ENCODE measurements at places on chromosomes 5 and 9. TPM values are rescaled to one million over a fixed set of nuclear protein-coding genes. Genes with fewer than 3 reads are reported as not detected.

DNA sequence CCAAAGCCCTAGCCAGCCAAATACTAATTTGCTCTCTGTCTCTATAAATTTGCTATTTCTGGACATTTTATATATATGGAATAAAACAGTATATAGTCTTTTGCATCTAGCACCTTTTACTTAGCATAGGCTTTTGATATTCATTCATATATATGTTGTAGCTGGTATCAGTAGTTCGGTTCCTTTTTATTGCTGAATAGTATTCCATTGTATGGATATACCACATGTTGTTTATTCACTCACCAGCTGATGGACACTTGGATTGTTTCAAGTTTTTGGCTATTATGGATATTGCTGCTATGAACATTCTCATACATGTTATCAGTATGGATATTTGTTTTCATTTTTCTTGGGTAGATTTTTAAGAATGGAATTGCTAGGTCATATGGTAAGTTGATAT is 23.8 kb upstream of the KIAA1958 start:
- DNase-seq, result no peak

DNA sequence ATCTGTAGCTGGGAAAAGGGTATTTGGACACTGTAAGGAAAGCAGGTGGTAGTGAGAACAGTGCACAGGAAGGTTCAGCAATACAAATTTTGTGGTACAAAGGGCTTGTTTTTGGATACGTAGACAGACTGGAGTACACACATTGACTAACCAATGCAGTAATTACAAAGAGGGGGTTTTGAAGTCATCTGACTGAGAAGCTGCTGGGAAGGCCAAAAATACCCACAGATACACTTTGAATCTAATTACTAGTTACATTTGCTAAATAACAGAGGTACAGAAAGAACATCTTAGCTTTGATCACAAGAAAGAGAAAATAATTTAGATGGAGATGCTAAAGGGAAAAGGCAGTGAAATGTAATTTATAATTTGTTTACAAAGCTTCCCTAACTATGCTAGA is 45.9 kb downstream of the PKD2L2 start:
- DNase-seq, result no peak

DNA sequence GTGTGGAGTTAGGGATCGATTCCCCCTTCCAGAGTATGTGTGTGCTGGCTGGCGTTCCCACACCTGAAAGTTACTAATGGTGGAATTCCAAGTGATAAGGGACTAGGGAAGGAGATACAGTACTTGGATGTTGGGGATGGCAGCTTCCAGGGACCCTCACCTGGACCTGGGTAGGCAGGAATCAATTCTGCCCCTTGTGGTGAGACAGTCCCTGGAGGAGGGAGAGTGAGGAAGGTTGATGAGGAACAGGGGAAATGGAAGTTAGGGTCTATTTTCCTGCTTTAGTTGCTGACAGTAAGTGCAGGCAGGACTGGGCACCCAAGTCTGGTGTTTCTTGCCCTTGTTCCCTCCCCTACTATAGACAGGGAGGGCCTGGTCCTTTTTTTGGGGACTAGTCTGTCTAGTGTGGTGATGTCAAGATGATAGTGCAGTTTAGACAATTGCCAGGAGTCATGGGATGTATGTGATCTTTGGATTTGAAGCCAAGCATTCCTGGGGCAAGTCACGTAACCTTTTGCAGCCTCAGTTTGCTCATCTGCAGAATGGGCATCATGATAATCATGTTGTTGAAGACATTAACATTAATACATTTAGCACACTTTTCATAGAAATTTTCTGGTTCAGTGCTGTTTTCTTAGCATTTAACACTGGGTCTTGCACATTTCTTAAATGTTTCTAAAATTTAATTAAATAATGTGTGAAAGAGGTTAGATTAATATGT is 51.7 kb downstream of the DAB2IP start:
- DNase-seq, result no peak

IL7R gene
- total RNA-seq, result 5.6 TPM

GRCh38 chr5:132150565-132150964 is 77.0 kb downstream of the CSF2 start:
- no peak for DNase-seq

DNA sequence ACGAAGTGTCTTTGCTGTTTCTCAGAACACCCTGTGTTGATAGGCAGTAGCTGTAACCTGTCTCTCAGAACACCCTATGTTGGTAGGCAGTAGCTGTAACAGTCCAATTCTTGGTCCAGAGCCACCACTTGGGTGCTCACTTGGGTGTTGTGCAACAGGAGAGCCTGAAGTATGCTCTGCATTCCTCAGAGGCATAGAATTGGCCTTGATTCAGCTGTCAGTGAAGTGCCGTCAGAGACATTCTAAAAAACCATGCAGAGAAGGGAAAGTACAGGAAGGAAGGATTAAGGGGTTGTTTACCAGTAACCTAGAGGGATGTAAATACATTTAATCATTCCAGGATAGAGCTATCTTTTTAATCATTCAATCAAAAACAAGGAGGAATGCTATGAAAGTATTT is 231.2 kb downstream of the ARRDC3 start:
- peak; percentile 70 for DNase-seq

TMEM174 gene
- total RNA-seq, result not detected

GRCh38 chr5:80191991-80192398 is 63.9 kb downstream of the SERINC5 start:
- no peak for DNase-seq

GRCh38 chr9:4137234-4137633 is 162.6 kb downstream of the GLIS3 start:
- DNase-seq, result no peak

DNA sequence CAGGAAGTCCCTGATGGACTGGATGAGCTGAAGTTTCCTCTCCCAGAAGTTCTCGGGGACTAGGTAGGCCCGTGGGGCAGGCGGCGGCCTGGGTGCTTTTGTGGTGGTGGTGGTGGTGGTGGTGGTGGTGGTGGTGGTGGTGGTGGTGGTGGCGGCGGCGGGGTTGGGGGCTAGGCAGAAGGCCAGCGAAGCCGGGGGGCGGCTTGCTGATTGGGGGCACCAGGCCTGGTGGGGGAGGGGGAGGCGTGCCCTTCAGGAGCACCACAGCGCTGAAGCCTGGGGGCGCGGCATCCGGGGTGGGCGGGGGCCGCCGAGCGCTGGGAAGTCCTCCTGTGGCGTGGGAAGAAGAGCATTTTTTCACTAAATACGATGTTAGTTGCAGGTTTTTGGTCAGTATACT is 26.9 kb downstream of the SPATA31C1 start:
- no peak for DNase-seq

TEX48 gene
- total RNA-seq, result not detected

- no peak for DNase-seq
Observed at GRCh38 chr9:136347472-136348256, 15.9 kb downstream of the DNLZ start.

GRCh38 chr5:73528248-73528647 is 30.0 kb downstream of the BTF3 start:
- no peak for DNase-seq

APBA1 gene
- 10.7 TPM for total RNA-seq

DNA sequence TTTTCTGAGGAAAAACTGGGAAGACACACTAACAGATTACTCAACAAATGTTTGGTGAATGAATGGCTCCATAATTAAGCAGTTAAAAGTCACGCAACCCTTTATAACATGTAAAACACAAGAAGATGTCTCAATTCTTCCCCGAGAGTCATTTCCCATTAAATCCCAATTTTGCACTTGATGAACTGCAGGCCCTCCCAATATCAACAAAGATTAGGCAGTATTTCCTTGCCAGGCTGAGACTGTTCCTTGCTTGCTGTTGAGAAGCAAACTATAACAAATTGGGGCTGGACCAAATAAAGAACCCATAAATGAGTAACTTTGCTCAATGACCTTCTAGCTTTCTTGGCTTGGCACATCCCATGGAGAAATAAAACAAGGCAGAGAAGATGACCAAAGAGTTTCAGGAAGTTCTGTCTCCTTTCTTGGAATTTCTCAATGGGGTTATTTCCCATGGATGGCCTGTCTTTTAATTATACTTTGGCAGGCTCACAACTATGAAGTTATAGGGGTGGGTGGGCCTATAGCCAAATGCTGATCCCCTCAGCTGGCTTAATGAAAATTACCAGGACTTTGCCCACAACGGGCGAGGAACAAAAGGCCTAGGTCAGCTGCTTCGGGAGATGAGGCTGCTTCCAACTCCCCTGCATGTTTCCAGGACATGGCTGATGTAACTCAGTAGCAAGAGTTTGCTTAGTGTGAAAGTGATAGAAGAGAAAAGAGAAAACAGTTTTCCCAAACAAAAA is 243.1 kb upstream of the RFX3 start:
- no peak for DNase-seq

GRCh38 chr9:134995792-134996120 is 78.0 kb upstream of the FCN1 start:
- DNase-seq, result peak; percentile 21

DNA sequence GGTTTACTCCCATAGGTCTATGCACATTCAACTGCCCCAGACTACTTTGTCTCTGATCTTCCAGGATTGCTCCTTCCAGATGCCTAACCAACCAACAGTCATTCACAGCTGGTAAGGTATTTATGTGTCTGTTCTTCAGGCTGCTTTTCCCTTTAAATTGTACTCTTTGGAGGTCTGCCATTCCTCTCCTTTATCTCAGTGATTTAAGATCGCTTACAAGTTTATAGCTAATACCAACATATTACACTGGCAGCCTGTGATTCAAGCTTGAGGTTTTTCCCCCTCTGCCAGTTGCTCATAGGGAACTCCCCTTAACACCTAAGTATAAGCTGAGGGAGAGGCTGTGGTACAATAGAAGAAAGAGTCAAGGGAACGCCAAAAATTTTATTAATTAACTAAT is 711.7 kb upstream of the EDIL3 start:
- no peak for DNase-seq

- DNase-seq, result peak; percentile 69
Observed at GRCh38 chr9:135340726-135341475, 138.7 kb upstream of the PPP1R26 start.

IL13 gene
- 1.4 TPM for total RNA-seq

- DNase-seq, result no peak
Observed at GRCh38 chr9:134669399-134669955, 27.9 kb downstream of the COL5A1 start.

- no peak for DNase-seq
Observed at GRCh38 chr5:128750155-128750554, 212.1 kb upstream of the FBN2 start.

Data from suprapubic skin (tissue), 4 donors.